Stimulated activated CD4-positive, alpha-beta T cell treated with anti-CD3 and anti-CD28 coated beads, Interleukin-1b, Interleukin-23, amount 100 ng/mL, for 1 hour (primary cell): ENCODE measurements at places on chromosomes 12 and 14.

DNA sequence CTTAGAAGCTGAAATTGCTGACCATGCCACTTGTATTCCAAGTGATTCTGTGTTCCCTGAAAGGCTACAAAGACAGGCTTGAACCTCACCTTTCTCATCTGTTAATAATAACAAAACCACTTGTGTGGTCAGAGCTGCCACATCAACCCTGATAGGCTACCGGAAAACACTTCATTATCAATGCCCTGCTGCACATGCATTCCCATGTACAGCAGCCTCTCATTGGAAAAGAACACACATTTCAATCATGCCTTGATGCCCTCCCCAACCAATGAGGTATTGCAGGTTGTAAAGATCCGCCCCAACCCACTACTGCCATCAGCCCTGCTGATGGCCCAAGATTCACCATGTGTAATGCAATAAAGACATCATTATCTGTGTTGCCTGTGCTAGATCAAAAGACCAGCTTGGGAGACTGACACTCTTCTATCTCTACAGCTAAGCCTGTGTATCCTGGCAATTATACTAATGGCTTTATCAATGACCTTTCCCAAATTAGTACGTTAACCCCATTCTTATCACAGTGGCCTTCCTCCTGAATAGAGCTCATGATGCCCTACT is 2.8 kb downstream of the GPR19 start:
- DNase-seq = no peak

- DNase-seq = no peak
These were observed 80.5 kb upstream of the CAPRIN2 start for GRCh38 chr12:30835216-30835615.

- DNase-seq = no peak
These were observed 39.7 kb downstream of the PLEKHA5 start for GRCh38 chr12:19169222-19169621.

DNA sequence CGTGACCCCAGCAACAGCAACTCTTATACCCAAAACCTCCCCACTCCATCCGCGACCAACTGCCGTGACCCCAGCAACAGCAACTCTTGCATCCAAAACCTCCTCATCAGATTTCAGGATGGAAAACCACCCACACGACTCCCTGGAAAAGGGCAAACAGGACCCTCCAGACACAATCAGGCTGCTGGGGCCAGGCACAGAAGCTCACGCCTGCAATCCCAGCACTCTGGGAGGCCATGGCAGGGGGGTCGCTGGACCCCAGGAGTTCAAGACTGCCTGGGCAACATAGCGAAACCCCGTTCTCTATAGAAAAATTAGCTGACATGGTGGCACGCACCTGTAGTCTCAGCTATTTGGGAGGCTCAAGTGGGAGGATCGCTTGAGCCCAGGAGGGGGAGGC is 19.7 kb downstream of the PGAM5 start:
- no peak for DNase-seq

GRCh38 chr12:6554168-6555017 is 1.4 kb downstream of the IFFO1 start:
- DNase-seq = peak; percentile 51

DNA sequence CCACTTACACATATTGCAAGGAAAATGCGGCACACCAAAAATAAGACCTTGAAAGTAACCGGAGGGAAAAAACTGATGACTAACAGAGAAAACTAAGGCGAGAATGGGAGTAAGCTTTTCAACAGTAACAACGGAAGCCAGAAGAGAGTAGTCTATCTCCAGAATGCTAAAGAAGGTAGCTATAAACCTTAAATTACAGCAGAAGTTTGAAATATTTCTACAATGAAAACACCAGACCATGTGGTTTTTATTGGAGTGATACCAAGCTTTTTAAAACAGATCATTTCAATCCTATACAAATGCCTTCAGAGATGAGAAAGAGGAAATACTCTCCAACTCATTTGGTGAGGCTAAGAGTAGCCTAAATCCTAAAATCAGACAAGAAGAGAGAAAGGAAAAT is 209.5 kb downstream of the ANO6 start:
- no peak for DNase-seq

GRCh38 chr12:15677726-15678201 is 111.4 kb downstream of the EPS8 start:
- DNase-seq = no peak

DNA sequence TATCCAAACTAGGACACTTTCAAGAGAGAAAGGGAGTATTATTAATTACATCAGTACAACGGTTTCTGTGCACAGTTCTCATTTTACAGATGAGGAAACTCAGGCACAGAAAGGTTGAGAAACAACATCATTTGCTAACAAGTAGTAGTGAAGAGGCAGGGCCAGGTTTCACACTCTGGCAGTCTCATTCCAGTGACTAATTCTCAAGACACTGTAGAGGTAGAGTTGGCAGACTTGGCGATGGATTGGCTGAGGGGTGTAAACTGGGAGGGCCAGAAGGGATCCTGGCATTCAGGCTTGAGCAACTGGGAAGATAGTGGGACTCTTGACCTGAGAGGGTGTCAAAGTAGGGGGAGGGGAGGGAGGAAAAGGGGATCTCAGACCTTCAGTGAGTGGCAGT is 73.8 kb upstream of the BDKRB2 start:
- DNase-seq = no peak

DNA sequence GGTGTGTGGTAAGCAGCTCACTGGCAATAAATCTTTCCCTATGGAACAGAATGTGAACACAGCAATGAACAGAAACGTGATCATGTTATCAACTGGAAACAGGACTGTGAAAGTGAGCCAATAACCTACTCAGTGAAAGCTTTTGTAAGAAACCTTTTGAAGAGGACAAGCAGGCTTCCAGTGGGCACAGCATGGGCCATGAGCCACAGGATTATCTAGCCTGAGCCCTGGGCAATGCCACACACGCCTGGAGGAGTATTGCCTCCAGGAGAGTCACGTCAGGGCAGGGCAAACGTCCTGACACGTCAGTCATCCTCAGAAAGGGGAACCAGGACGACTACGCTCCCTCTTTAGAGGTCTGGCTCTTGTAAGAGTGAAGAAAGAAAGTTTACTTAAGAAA is 32.3 kb downstream of the NRDE2 start:
- no peak for DNase-seq

DNA sequence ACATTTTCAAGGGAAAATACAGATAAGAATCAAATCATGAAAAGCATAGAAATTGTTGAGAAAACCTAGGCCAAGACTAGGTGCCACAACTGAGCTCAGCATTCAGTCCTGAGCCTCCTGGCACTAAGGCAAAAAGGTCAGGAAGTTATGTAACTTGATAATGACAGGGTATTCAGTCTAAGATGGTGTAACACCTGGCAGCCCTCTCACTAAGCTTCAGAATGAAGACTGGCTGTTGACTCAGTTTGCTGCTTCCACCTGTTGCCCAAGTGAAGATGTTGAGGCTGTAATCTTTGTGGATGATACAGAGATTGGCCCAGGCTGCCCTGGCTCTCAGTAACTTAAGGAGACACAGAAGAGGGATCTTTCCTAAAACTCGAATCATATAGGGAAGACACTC is 19.6 kb downstream of the PROX2 start:
- no peak for DNase-seq

DNA sequence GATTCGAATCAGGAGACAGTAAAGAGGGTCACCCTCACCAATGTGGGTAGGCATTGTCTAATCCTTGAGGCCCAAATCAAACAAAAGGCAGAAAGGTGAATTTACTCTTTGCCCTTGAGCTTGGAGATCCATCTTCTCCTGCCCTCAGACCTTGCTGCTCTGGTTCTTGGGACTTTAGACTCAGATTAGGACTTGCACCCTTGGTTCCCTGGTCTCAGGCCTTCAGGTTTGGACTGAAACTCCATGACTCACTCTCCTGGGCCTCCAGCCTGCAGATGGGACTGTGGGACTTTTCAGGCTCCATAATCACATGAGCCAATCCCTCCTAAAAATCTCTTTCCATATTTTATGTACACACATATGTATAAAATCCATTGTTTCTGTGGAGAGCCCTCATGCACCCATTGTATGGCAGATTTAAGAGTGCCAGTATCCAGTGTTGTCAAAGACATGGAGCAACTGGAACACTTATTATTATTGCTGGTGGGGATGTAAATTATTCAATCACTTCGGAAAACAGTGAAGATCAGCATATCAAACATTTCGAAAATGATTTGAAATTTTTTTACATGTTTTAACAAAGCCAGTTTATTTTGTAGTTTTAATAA is 48.7 kb downstream of the EID3 start:
- DNase-seq = no peak

- DNase-seq = no peak
These were observed 5.7 kb upstream of the GPR65 start for GRCh38 chr14:87999277-87999676.

DNA sequence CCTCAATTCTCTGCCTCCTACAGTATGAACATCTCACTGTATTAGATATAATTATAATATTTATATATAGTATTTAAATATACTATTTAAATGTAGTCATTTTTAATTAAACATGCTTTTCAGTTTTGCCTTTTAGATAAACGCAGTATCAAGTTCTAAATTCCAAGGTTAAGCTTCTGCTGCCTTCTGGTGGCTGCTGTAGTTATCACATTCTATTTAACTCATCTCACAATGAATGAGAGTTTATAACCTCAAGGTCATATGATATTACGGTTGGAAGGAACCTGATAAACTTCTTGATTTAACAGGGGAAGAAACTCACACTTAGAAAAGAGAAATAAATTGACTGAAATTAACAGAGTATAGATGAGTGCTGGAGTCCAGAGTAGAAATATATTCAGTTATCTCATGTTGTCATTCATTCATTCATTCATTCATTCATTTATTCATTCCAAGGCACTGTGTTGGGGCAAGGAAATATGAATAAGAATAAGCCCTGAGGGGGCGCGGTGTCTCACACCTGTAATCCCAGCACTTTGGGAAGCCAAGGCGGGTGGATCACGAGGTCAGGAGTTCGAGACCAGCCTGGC is 31.9 kb downstream of the GUCY2C start:
- no peak for DNase-seq

DNA sequence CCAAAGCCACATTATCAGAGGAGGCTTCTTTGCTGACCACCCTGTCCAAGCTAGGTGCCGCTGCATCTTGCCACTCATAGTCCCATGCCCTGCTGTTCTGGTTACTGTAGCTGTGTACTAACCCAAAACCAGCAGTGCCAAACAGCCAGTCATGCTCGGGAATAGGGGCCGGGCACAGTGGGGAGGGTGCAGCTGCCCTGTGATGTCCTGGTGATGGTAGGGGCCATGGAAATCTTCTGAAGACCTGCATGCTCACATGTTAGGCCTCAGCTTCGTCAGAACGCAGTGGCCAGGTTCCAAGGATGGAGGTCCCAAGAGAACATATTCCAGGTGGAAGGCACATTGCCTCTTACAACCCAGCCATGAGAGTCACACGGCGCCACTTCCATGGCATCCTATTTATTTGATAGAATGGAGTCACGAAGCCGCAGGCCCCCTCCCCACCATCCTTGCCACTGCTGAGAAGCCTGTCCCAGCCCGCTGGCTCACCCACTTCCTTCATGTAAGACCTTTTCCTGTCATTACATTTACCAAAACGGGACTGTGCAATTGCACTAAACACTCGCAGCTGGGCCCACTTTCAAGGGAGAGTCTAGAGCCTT is 48.5 kb downstream of the FAM222A start:
- DNase-seq = no peak

DNA sequence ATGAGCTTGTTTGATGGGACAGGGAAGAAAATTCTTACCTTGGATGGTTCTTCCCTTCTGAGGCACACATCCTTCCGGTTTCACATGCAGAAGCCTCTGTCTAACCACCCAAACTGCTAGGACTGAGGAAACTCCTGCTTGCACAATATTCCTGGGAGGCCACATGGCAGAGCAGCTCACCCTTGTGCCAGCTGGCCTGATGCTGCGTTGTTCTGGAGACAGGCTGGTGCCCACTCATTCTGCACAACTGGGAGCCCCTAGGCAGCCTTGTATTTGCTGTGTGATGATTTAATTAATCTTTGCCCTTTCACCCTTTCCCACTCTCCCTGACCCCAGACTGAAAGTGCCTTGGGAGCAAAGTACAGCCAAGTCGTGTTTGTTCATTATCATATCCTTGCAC is 130.8 kb downstream of the RTN1 start:
- no peak for DNase-seq

DNA sequence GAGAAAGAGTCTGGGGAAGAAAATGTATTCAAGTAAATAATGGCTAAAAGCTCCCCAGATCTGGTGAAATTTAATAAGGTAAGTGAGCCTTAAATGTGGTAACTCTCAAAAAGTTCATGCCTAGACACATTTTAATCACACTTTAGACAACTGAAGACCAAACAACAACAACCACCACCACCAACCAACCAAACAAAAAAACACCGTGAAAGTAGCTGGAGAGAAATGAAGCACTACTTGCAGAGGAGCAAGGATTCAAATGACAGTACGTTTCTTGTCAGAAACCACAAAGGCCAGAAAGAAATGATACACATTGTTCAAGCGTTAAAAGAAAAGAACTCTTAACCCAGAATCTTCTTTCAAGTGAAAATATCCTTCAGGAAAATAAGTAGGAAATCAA is 208.3 kb downstream of the MYRFL start:
- no peak for DNase-seq

GRCh38 chr14:56992332-56992820 is 182.1 kb upstream of the OTX2 start:
- DNase-seq = no peak

GRCh38 chr12:104147346-104147745 is 9.3 kb upstream of the NFYB start:
- no peak for DNase-seq

GRCh38 chr14:94367347-94368242 is 20.8 kb downstream of the SERPINA1 start:
- no peak for DNase-seq

- no peak for DNase-seq
These were observed 9.5 kb downstream of the PHETA1 start for GRCh38 chr12:111359231-111359913.
